NCI-H1436 (cell line): ENCODE measurements at places on chromosomes 11 and 22.

DNA sequence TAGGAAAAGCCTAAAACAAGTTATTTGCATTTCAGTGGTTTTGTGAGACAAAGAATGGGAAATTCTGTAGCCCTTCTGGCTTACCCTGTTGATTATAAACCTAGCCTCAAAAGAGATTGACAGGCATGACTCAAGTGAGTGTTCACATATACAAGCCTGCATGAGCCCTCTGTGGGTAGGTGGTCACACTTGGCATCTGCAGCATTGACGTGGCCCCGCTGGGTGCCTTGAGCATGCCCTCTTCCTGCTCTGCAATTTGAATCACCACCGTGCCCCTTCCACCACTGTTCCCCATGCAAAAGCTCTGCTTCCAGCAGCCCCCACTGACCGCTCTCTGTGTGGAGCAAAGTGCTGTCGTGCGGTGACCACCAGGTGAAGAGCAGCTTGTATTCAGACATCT lies 21.0 kb upstream of the ADSL start:
- DNase-seq: no peak

GRCh38 chr22:44535362-44536095 lies 37.5 kb upstream of the RTL6 start:
- no peak for DNase-seq

DNA sequence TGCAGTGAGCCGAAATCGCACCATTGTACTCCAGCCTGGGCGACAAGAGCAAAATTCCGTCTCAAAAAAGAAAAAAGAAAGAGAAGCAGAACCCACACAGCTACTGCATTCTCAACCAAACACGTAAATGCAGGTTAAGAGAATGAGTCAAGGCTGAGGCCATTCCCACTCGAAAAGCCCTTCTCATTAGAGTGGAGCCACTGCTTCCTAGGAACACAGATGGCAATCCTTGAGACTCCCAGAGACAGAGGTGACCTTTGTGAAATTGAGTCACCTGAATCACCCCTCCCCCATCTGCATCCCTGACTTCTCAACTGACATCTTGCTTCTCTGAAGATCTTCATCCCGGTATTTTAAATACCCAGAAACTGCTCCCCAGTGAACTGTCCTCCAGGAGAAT lies 8.2 kb downstream of the PACSIN2 start:
- DNase-seq: no peak

DNA sequence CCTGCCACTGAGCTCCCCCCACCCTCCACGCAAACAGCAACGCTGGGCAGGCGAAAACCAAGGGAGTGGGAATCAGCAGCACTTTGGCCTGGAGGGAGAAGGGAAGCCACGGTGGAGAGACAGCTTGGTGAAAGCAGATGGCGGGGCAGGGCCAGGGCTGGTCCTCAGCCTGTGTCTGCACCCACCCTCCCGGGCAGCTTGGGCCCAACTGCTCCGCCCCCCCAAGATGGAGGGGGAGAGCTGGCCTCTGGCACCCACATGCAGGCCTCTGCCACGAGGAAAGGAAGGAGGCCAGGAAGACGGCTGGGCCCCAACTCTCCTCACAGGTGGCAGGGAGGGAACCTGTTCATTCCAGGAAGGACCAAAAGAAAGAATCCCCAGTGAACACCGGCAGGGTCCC lies 17.8 kb downstream of the MAFF start:
- DNase-seq: no peak

DNA sequence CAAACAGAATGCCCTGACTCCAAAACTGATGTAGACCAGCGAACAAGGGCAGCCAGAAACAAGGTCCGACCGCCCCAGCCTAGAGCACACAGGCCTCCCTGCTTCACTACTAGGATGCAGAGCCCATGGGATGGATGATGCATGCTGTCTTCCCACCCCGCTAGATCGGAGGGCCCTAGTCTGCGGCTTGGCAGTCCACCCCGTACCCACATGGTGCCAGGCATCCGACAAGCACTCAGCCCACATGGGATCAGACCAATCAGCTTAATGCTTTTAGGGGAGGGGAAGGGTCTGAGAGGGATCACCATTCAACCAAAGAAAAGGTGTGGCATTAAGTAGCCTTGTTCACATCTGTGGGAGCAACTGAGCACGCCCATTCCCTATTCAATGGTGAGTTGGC lies 30.6 kb downstream of the PISD start:
- DNase-seq: no peak

- DNase-seq: no peak
Measured at GRCh38 chr11:69818231-69818602, 999 bp downstream of the FGF3 start.

- DNase-seq: no peak
Measured at GRCh38 chr11:94721565-94722292, 46.4 kb upstream of the AMOTL1 start.

- peak; percentile 67 for DNase-seq
Measured at GRCh38 chr11:64996710-64997380, at the start of gene BATF2. Gene BATF2 (minus strand): TSS chr11:64996971. CDS start chr11:64996914, 57 bp downstream.

DNA sequence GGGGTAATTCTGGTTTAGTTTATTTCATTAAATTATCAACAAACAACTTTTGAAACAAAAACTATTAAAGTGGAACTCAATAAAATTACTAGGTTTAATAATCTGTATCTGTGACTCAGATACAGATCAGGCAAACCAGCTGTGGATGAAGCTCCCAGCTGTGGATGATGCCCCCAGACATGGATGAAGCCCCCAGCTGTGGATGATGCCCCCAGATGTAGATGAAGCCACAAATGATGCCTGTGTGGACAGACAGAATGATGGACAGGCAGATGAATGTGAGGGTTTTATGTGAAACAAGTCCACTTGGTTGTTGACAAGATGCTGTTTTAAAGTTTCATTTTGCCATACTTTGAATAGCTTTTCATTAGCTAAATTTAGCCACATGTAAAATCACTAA lies 5.8 kb upstream of the ZNF74 start:
- DNase-seq: no peak

DNA sequence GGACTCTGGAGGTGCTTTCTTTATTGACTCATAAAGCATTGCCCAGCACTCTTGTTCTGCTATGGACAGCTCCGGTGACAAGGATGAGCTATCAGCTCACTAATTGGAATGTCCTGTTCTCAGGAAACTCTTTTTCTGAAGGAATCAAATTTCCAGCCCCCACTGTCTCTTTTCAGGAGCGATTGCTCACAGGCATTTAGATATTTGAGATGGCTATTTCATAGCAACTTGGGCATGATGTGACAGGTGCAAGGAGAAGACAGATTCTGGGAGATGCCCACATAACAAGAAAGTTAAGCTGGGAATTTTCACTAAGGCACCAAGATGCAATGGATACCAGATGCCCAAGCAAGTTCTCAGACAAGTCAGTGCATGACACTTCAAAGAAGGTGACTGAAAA lies 123.4 kb upstream of the CSNK2A3 start:
- DNase-seq: no peak

- peak; percentile 7 for DNase-seq
Measured at GRCh38 chr22:21754523-21754922, 18.9 kb upstream of the YPEL1 start.
